ENCODE measurements at places on chromosomes 6 and 20.
A peak's percentile ranks its signal among the peaks of the same experiment; 100 is the strongest.

DNA sequence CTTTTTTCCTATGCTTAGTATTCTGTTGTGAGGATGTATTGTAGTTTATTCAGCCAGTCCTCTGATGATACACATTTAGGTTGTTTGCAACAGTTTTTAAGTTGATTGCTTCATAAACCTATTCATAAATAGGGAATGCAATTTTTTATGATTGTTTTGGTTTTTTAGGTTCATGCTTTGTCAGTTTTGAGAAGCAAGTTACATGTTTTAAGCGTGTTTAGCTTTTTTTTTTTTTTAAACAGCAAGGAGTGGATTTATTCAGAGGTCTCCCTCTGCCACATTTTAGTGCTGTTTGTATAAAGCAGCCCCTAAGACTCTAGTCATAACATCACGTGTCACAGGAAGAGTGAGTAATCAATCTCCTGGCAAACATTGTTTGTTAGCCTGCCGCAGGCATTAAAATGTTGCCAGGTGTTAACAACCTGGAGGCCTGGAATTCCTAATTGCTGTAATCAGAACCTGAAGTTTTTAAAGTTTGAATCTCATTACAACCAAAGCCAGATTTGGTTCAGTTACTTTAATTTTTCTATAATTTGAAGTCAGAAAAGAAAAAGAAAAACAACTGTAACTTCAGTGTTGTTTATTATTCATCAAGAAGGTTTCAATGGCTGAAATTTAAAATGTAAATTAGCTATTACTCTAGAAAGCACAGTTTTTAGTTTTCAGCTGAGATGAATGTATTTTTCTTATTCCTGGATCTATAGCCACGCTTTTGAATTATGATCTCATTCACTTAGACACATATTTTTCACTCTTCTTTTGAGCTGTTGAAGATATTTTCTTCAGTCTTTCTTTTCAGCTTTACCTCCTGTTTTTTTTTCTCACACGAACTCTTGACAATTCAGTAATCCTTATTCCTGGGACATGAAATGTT, 59.2 kb downstream of the KCNS1 start:
- peak; percentile 59 for DNase-seq

GRCh38 chr6:41286544-41287346, at the start of gene TREM1:
TSS of gene TREM1 (minus strand) at chr6:41286682. CDS start at chr6:41286655, 27 bp downstream.
- peak; percentile 25 for DNase-seq

- DNase-seq = no peak
Observed at GRCh38 chr6:92888316-92888715, 531.0 kb downstream of the EPHA7 start.

GRCh38 chr6:149867876-149868640, 3.9 kb upstream of the LRP11 start:
- no peak for DNase-seq

Data from A172 (cell line).